ENCODE measurements at places on chromosomes 11 and 22. TPM values are rescaled to one million over a fixed set of nuclear protein-coding genes. Genes with fewer than 3 reads are reported as not detected.
A peak's percentile ranks its signal among the peaks of the same experiment; 100 is the strongest.

DNA sequence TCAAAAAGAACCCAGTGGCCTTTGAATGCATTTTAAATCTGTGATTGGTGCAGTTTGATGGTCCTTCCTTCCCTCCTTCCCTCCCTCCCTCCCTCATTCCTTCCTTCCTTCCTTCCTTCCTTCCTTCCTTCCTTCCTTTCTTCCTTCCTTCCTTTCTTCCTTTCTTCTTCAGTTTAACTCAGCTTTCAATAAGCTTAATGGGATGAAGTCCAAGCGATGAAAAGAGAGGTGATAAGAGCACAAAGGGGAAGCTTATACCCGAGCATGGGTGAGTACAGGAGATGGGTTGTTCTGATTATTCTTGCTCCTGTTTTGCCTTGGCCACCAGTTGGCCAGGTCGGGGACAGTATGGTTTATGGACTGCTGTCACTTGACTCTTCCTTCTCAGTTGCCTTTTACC, 605.6 kb downstream of the NTM start:
- no peak overlapping the region for H3K4me3 ChIP-seq
- no peak overlapping the region for H3K27ac ChIP-seq
- DNase-seq: no peak

DNA sequence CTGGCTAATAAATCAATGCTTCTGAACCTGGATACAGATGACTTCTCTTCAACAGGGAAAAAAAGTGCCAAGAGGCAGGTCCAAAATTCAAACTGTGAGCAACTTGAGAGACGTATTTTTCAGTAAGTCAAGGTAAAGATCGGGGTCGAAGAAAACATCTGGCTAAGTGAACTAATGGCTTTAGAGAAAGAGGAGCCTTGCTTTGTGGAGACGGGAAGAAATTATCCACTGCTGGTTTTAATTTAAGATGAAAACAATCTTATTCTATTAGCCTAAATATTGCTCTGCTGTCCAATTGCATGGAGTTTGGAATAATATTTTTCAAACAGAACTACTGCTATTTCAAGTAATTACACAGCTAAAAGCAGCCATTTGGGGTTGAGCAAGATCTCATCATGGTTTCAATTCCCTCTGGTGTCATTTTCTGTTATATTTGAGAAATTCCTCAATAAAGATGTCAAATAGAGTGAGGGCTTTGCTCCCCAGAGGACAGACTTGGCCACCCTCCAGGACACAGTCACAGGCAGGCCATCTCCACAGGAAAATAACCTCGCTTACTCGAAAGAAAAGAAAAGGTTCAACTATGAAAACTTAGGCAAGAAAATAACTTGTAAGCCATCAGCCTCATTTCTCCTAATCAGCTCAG, 29.8 kb downstream of the SCUBE1 start:
- no peak overlapping the region for H3K27ac ChIP-seq
- H3K4me1 ChIP-seq: peaks cover 11% of the 10 kb centered on the region
- H3K4me3 ChIP-seq: no peak overlapping the region
- H3K36me3 ChIP-seq: no peaks in the 10 kb centered on the region
- peak; percentile 22 for DNase-seq

DNA sequence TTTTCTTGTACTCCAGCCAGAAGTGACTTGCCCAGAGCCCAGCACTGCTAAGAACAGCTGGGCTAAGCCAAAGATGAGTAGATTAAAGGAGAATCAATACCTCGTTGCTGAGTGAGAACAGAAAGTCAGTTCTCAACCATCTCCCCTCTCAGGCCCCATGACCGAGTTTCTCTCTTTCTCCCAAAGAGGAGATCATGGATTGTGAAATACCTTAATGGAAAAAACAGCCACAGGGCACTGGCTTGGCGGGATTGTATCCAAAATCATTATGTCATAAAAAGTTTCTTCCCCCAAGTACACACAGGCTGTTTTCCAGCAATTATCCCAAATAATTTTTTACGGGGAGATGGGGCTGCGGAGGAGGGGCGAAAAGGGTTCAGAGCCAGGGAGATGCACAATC, 111.8 kb upstream of the TMEM45B start:
- H3K27ac ChIP-seq: no peak overlapping the region
- no peak for DNase-seq
- no peaks in the 10 kb centered on the region for H3K4me1 ChIP-seq

FAM227A gene
- total RNA-seq: 3.0 TPM

RIMBP3C gene
- total RNA-seq: 2.0 TPM

TRIM68 gene
- total RNA-seq: 20.7 TPM

Measured in spleen (tissue), 13 donors.